Gastrocnemius medialis (tissue), 4 donors: ENCODE measurements at places on chromosomes 1 and 21. TPM values are rescaled to one million over a fixed set of nuclear protein-coding genes. Genes with fewer than 3 reads are reported as not detected.

DNA sequence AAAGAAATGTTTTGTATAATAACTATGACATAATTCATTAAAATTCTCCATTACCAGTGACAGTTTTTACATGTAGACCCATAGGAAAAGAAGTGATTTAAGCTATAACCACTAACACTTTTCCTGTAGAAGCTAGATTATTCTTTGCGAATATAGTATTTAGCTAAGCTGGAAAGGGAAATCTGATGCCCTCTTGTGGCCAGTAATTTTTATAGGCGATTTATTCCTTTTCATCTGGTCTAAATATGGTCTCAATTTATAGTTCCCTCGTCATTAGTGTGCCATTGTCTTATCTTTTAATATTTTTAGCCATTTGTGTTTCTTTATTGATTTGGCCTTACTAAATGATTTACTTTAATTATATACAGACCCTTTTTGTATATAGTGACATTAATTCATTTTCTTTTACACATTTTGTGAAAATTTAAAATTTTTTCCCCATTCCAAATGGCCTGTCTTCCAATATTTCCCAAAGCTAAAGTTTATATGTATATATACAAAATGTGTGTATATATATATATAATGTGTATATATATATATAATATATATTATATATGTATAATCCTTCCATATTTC, 26.7 kb downstream of the BTG3 start:
- no peak for DNase-seq

DNA sequence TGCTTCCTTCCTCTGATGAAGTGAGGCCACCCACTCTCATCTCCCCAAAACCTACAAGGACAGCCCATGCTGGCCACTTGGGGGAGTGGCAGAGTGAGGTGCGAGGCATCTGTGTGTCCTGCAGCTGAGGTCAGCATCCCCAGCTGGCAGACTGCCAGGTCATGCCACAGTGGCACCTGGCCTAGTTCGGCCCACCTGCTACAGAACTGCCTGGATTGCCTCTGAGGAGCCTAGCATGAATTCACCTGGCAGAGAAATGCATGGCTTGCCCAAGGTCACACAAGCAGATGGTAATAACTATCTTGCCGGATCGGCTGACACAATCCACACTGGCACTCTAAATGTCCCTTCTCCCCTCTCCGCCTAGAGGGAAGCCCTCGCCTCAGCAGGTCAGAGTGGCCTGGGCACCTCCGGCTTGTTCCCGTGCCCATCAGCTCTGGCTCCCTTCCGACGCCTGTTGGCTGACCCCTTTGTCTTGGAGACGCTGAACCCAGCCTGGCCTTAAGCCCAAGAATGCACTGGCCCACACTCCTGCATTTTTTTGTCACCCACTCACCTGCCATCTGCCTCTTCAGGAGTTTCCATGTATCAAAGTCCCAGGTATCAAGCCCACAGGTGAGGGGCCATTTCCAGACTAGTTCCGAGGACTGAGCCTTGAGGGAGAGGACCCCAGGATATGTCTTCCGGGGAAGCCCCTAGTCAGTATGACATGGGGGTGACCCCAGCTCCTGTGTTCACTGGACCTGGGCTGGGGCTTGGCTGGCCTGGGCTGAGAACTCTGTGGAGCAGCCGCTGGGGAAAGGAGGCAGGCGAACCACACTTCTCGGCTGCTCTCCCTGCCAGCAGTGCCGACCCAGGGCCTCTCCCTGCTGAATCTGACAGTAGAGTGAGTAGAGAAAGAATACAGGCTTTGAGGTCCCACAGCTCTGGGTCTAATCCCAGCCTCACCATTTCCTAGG, 21.7 kb downstream of the ECE1 start:
- DNase-seq: no peak

- DNase-seq: peak; percentile 42
Measured at GRCh38 chr1:8026976-8027747, 1.1 kb upstream of the ERRFI1 start.

GRCh38 chr1:164382384-164382783, 176.6 kb upstream of the PBX1 start:
- DNase-seq: no peak

GRCh38 chr21:29697555-29698193, 242.1 kb downstream of the GRIK1 start:
- DNase-seq: no peak

DNA sequence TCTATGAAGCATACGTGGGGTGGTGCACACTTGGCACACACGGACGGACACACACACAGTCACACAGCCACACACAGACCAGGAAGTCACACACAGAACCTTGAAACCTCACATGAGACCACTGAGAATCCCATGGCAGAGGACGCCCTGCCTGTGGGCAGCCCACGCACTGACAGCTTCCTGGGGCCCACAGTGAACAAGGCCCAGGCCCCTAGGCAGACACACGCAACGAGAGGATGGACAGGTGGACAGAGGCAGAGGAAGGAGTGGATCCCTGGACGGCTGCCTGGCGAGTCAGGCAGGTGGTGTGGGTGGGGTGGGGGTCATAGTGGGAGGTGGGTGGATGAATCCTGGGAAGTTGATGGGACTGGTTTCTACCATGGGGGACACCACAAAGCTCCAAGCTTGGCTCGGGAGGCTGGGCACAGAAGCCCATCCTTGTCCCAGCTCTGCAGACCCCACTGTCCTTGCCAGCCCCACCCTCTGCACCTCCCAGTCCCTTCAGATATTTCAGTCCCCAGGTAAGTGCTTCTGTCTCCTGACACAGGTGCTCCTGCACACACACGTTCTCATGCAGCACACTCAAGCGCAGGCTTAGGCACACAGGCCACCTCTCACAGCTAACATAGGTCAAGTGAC, 49.1 kb downstream of the WNT9A start:
- DNase-seq: peak; percentile 5

DNA sequence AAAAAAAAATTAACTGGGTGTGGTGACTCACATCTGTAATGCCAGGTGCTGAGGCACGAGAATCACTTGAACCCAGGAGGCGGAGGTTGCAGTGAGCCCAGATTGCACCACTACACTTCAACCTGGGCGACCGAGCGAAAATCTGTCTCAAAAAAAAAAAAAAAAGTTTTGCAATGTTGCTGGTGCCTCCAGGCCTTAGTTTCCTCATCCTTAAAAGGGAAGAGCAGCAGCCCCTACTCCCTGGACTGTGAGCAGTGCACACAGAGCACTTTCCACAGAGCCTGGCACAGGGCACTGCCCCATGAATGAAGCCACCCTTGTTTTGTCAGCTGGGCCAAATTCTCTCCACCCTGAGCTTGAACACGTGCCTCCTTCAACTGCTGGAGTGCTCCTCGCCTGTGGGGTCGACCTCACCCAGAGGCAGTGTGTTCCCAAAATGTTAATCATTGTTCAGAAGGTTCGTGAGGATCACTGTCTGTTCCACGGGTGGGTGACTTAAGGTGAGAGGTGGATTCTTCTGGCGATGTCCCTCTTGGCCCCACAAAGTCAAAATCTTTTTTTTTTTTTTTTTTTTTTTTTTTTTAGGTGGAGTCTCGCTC, 152.1 kb upstream of the TMEM51 start:
- DNase-seq: no peak

DNA sequence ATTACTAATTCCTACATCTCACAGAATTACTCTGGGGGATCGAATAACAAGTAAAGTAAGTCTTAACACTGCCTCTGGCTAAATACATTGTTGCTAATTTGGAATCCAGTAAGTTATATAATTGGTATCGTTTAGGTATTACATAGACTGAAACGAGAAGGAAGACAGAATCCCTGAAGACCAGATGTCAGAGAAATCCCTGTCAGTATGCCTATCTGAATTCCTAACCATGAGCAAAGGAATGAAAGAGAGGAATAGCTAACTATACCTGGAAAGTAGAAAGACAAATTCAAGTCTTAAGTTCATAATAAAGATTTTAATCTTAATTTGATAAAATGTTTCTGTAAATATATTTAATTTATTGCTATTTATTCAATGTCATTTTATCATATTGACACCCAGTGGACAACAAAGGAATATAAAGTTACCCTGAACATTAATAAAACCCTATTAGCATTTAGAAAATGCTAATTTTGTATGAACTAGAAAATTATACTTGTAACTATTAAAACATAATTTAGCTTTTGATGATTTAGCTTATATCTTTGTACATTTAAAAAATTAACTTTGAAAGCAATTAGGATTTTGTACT, 11.4 kb downstream of the DEPDC1 start:
- no peak for DNase-seq

DNA sequence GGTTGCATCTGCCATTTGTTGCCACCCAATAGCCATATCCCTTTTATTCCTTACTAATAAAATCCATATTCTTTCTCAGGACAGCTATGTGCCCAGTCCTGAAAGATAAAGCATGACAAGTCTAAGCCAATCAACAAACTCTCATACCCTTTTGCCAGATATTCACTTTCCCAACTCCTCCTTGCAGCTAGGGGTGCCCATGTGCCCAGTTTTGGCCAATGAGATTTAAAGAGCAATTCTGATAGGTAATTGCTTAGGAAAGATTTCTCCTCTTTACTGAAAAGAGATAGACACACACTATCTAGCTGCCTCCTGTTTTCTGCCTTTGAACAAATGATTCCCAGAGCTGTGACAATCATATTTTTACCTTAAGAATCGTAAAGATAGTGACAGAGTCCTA, 55.1 kb upstream of the LRRC8D start:
- DNase-seq: no peak

DNA sequence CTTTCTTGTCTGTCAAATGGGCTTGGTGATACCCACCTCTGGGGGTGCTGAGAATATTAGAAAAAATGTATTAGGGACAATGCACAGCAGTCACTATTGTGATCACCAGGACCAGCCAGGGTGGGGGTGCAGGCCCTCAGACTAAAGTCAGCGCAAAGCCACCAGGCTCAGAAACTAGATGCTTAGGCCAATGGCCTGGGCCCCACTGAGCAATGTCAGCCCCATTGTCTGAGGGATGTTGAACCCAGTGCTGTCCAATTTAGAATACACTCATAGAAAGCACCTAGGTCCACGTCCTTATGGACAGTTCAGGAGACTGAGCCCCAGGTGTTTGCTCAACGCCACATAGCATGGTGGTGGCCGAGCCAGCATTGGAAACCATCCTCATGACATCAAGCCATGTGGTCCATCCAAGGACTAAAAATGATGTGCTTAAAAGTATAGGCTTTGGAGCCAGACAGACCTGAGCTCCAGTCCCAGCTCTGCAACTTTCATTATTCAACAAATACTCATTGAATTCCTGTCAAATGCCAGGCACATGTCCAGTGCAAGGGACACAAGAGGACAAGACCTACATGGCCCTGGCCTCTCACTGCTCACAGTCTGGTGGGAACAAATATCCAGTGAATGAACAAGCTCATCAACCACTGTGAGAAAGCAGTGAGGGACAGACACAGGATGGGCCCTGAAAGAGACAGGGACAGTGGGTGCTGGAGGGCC, 273.8 kb downstream of the MATN1 start:
- no peak for DNase-seq

GRCh38 chr1:197733324-197733723, 42.0 kb downstream of the DENND1B start:
- no peak for DNase-seq

DNA sequence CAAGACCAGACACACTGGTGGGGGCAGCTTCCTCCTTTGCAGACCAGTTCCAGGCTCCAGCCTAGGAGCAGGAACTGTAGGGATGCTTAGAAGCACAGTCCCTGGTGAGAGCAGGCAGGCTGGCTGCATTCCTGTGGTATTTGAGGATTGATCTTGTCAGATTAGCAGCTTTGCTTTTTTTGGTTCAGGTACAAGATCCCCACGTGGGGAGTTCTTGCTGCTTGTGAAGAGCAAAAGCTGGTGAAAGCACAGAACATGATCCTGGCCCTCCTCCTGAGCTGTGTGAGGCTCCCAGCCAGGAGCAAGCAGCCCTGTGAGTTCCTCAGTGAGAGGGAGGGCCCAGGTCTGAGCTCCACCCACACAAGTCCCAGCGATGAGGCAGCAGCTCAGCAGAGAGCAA, 75.3 kb upstream of the ARTN start:
- peak; percentile 72 for DNase-seq

DNA sequence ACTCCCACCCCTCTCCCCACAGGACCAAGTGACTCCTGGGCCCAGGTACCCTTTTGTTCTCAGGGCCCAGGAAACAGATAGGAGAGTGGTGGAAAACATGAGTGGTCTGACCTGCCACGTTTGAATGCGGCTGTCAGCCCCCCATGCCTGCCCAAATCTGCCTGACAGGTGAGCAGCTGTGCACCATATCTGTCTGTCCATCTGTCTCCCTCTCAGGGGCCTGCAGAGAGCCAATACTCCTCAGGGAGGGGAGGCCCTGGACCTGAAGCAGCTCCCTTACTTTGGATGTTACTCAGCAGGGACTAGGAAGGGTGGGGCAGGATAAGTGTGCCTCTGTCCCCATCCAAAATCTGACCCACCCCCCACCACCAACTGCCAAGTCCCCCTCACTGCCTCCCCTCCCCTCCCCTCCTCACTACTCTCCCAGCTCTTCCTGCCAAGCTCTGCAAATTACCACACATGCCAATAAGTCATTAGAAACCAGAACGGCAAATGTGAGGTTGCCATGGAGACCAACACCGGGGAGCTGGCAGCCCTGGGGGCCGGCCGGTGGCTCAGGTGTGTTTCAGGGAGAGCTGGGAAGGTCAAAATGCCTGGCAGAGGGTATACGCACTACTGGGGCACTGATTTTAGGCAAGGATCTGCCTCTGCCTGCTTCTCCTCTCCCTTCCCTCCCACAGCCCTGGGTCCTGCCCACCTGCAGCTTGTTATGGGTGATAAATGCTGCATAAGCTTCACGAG, 11.5 kb downstream of the LRRN2 start:
- no peak for DNase-seq

DNA sequence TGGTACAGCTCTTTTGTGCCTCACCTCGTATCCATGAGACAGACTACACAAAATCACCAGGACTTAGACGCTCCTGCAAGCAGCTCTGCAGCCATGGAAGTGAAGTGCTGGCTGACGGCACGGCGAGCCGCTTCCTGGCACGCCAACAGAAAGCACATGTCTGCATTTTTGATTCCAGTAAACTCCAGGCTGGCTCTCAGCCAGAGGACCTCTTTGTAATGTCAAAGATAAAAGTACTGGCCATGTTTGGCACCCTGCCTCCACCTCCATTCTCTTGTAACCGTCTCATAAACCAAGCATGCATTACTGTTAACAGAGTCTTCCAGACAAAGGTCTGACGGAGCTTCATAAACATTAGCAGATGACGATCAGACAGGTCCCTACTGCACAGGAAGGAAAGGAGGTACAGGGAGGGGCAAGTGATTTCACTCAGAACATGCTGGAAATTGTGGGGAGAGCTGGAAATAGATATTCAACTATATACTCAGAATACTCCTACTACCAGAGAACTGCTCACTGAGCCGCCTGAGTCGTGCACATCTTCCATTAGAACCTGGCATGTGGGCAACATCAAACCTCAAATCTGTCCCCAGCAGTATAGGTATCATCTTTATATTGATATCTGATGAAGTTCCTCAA, 632.0 kb downstream of the SMYD3 start:
- DNase-seq: no peak

- DNase-seq: no peak
Measured at GRCh38 chr1:154353966-154354365, 28.6 kb downstream of the ATP8B2 start.

Gene CFAP107
- not detected for total RNA-seq

Gene GBP6
- not detected for total RNA-seq

Gene KCNJ6
- total RNA-seq: not detected

Gene TAS1R1
- total RNA-seq: not detected

Gene PYHIN1
- total RNA-seq: not detected

Gene GTF2B
- total RNA-seq: 20.2 TPM

Gene KCNJ15
- total RNA-seq: 0.33 TPM

Gene CA6
- total RNA-seq: not detected

Gene C8B
- total RNA-seq: not detected

Gene RGS13
- total RNA-seq: not detected

Gene TMCC2
- 6.5 TPM for total RNA-seq

Gene CHIA
- total RNA-seq: not detected

Gene MAP10
- total RNA-seq: 2.3 TPM

Gene SHISA4
- total RNA-seq: 384 TPM
